ENCODE measurements at places on chromosomes 5 and 9.

- no peak for DNase-seq
Measured at GRCh38 chr9:135088979-135089847, 1.7 kb downstream of the OLFM1 start.

- no peak for DNase-seq
Measured at GRCh38 chr9:122991370-122991830, 42.1 kb upstream of the GPR21 start.

GRCh38 chr9:130058154-130058553, 4.4 kb downstream of the GPR107 start:
- DNase-seq = no peak

DNA sequence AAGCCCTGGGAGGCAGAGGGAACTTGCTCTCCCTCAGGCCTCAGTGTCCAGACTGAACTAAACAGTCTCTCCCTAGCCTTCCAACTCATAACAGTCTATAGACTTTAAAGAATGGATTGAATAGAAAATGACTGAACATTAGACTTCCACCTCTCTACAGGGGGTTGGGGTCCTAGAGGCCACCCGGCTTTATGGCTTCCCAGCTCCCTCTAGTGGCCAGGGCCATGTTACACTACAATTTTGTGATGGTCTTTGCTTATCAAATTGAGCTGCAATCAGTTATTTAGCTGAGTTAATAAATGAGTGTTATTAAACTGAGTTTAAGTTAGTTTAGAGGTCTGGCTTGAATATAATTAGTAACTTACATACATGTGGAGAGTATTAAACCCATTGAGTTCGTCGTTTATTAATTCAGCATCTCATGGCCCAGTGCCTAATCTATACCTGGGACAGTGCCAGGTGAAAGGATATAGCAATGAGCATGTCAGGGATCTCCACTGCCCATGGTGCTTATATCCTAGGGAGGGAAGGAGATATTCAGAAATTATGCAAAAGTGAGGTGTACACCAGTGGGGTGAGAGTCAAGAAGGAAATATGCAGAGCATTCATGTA, 105.2 kb downstream of the SH3TC2 start:
- DNase-seq = peak; percentile 12

DNA sequence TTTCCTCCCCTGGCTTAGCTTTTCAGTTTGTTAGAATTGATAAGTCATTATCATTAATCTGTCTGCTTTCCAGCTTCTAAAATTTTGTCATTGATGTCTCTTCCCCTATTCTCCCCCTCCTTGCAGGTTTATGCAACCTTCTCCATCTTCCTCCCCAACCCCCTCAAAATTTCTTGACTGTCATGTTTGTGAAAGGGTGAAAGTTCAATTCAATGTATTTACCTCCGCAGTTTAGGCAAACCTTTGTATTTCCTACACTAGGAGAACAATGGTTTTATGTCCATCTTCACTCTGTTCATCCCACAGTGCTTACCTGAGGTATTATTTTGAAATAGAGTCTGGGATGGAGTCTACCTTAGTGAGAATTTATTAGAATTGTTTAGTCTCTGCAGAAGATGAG, 117.9 kb downstream of the ALDH1A1 start:
- no peak for DNase-seq

- no peak for DNase-seq
Measured at GRCh38 chr5:158226496-158226895, 367.6 kb upstream of the CLINT1 start.

GRCh38 chr5:129639331-129639730, 108.6 kb upstream of the MINAR2 start:
- no peak for DNase-seq

DNA sequence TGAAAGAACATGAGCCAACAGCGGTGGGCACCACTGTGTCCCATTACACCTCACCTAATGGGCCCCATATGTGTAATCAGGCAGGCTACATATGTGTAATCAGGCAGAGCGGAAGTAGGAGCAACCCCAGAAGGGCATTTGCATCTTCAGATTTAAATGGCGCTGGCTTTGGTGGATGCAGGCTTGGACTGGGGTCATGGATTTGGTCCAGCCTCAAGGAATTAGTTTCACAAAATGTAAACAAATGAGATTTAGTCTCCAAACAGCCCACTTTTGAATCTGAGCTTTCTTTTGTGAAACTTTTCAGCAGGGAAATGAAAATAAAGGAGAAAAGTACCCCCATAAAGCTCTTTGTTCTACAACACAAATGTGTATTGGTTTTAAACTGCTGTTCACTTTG, 161.3 kb downstream of the LPAR1 start:
- DNase-seq = no peak
